NCI-H187 treated with DMSO at 0.1 percent for 48 hours (cell line): ENCODE measurements at places on chromosomes 5 and 9.

DNA sequence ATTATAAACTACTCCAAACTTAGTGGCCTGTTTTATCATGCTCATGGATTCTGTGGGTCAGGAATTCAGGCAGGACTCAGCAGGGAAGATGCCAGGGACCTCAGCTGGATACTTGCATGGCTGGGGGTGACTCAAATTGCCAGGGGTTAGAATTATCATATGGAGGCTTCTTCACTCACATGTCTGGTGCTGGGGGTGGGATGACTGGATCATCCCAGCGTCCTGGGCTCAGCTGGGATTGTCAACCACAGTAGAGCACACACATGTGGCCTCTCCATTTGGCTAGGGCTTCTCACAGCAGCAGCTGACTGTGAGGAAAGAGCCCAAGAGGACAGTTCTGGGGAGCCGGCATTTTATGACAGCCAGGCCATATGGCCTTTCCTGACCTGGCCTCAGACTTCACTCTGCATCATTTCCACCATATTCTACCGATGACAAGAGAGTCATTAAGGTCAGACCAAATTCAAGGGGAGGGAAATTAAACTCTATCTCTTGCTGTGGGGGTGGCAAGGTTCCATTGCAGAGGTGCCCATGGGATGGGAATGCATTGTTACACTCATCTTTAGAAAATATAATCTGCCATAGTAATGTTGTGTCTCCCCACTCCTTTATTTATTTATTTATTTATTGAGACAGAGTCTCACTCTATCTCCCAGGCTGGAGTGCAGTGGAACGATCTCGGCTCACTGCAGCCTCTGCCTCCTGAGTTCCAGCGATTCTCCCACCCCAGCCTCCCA lies 5.2 kb upstream of the GRK6 start:
- no peak for DNase-seq

DNA sequence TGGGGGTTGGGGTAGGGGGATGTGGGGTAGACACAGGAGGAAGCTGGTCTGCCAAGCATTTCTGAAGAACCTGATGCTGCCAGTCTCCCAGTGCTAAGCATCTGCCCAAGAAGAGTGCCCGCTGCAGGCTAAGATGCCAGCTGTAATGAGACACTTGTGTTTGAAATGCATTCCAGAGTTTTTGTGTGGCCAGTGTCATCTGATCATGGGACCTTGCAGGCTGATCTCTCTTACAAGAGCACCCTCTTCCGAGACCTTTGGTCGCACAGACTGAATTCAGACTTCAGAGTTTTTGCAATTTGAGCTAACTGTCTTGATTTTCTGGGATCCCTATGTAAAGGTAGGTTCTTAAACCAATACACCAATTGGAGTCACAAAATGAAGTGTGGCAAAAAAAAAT lies 58.1 kb downstream of the DENND1A start:
- DNase-seq, result no peak

DNA sequence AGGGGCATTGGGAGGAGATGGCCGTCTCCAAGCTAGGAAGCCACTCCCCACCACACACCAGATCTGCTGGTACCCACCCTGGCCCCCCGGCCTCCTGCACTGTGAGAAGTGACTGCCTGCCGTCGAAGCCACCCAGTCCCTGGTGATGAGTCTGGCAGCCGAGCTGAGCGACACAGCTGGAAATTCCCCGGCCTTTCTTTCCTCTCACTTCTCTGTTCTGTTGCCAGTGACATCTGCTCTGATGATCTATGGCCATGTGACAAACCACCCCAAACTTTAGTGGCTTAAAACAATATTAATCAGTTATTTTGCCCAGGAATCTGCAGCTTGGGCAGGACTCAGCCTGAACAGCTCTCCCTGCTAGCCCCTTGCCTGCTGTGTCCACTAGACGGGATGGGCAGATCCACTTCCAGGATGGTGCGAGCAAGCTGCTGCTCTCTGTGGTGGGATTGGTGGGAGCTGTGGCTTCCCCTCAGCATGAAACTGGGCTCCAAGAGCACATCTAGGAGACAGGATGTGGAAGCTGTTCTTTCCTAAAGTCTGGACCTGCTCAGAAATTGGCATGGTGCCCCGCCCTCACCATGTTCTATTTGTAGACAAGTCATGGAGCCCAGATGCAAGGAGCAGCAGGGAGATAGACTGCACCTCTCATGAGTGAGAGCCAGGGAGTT lies 211.2 kb downstream of the GADD45G start:
- DNase-seq, result no peak

- DNase-seq, result no peak
Observed at GRCh38 chr9:84501587-84501986, 161.0 kb upstream of the SLC28A3 start.

GRCh38 chr5:137727623-137728022 lies 8.3 kb downstream of the KLHL3 start:
- no peak for DNase-seq

DNA sequence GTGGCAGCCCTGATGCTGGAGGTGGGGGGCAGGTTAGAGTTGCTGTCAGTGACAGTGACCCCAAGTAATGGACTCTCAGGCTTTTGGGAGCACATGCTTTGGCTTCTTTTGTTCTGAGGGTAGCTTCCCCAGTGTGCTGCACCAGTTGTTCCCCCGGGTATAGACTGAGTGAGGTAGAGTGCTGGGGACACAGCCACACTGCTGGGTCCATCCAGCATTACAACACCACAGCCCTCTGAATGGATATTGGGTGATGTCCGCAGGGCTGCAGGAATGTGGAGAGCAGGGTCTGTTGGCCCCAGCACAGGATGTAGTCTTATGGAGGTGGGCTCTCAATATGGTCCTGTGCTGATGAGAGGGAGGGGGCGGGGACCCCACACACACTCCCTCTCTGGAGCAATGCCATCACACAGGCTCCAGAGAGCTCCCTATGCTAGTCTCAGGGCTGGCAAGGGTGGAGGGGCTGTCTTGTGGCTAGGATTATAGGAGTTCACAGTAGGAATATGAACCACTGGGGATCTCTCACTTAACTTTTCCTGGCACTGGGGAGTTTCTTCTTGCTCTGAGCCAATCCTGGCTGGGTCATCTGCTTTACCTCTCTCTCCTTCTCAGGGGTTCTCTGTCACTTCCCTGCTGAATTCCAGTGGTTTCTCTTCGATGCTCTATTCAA lies 20.7 kb downstream of the OSMR start:
- no peak for DNase-seq

DNA sequence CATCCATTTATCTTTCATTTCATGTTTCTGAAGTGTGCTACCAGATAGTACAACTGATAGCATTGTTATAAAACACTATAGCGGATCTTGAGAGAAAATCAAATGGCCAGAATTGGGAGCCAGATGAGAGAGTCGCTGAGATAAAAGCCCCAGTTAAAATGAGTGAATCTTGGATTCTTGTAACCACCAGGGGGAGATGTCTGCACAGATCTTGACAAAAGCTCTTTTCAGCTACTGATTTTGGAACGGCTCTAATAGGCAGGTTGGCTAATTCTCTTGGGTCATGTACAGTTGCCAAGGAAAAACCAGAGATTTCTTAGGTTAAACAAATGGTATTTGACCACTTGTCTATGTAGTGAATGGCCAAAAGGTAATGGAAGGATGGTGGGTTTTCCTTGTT lies 21.7 kb downstream of the F2RL2 start:
- peak; percentile 2 for DNase-seq

DNA sequence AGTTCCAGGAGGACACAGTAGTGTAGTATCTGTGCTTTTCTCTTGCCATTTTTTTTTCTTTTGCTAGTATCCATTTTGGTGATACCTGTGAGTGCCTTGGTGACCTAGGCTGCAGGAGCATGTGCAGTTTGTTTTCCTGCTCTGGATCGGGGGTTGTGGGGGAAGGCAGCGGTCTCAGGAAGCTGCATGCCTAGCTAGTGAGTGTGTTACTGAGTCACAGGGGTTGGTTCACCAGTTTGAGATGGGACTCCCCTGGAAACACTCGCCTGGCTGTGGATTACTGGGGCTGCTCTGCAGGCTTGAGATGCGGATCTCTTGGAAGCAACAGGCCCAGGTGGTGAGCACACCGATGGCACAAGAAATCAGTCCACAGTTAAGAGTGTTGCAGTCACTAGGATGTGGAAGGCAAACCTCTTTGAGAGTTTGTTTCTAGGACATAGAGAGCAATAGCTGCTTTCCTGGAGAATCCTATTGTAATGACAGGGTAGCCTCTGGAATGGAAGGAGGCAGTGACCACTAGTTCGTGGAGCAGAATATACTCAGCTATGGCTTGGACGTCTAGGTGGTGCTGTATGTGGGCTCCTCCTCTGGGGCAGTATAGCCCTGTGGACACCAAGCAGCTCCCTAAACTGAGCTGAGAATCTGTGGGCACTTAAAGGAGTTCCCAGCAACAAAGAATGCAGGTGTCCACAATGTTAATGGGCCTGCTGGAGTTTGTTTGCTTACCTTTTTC lies 20.0 kb upstream of the SPATA31E1 start:
- no peak for DNase-seq

DNA sequence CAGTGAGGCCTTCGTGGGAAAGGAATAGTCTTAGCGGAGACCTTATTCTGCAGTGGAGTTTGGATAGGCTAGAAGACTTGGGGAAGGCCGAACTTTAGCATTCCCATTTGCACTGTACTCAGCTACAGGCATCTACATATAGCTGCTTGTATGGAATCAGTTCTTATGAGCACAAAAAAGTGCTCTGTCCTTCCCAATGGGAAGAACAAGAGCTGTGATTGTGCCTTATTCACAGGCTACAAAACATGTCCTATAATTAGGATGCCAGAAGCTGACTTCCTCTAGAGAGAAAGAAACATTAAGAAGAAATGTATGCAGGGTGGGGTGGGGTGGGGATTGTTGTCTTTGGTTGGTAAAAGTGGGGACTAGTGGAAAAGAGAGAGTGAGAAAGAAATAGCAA lies 154.7 kb downstream of the ATP10B start:
- DNase-seq, result no peak

DNA sequence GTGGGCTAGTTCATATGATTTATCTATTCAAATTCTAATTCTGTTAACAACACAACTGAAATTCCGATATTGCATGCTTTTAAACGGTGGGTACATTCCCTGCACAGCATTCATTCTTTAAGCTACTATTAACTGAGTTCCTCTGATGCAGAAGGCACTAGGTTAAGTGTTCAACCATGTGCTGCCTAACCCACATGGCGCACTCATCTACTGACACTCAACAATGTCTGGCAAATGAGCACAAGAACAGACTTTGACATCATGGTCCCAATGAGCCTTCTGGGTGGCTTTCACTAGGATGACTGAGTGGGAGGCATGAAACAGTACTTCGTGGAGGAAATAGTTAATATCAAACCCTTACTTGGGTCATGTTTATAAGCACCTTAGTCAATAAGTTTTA lies 10.2 kb downstream of the NREP start:
- DNase-seq, result no peak
